Naive thymus-derived CD8-positive, alpha-beta T cell (primary cell): ENCODE measurements at places on chromosomes 4 and X. TPM values are rescaled to one million over a fixed set of nuclear protein-coding genes. Genes with fewer than 3 reads are reported as not detected.

- H3K4me1 ChIP-seq: peaks cover 31% of the 10 kb centered on the region
- no peak overlapping the region for H3K4me3 ChIP-seq
- no peaks in the 10 kb centered on the region for H3K27me3 ChIP-seq
- DNase-seq: no peak
- H3K27ac ChIP-seq: no peak overlapping the region
Measured at GRCh38 chrX:65871671-65872311, 168.1 kb downstream of the VSIG4 start.

DNA sequence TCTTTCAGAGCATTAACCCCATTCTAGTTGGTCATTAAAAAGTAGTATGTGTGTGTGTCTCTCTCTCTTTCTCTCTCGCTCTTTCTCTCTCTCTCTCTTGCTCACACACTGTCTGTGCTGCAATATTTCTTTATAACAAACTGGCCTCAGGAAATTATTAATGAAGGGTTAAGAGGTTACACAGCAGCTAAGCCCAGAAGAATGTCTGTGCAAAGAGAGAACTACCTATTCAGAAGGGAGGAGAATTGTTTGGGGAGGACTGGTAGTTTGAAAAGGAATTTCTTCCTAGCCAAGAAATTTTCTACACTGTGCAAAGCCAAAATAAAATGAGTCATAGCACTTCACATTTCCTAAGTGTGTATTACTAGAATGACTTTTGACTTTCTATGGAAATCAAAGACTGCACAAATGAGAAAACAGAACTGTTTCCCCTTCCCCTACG, 22.2 kb downstream of the PDGFC start:
- H3K4me1 ChIP-seq: peaks cover 3% of the 10 kb centered on the region
- H3K27ac ChIP-seq: no peak overlapping the region
- no peaks in the 10 kb centered on the region for H3K27me3 ChIP-seq
- no peak for DNase-seq
- H3K4me3 ChIP-seq: no peak overlapping the region

GRCh38 chr4:19187691-19188090, 1064.0 kb upstream of the SLIT2 start:
- H3K4me1 ChIP-seq: no peaks in the 10 kb centered on the region
- H3K4me3 ChIP-seq: no peak overlapping the region
- no peaks in the 10 kb centered on the region for H3K27me3 ChIP-seq
- DNase-seq: no peak
- H3K27ac ChIP-seq: no peak overlapping the region
- no peaks in the 10 kb centered on the region for H3K36me3 ChIP-seq

- no peak for DNase-seq
- H3K36me3 ChIP-seq: peaks cover 3% of the 10 kb centered on the region
- peaks cover 47% of the 10 kb centered on the region for H3K4me1 ChIP-seq
Measured at GRCh38 chr4:11469650-11470437, 41.1 kb upstream of the HS3ST1 start.

- H3K27me3 ChIP-seq: no peaks in the 10 kb centered on the region
- no peak for DNase-seq
- no peaks in the 10 kb centered on the region for H3K36me3 ChIP-seq
- no peak overlapping the region for H3K27ac ChIP-seq
Measured at GRCh38 chr4:14608630-14609029, 393.7 kb upstream of the CPEB2 start.

GRCh38 chr4:142155347-142155746, 519.0 kb downstream of the IL15 start:
- no peak for DNase-seq
- no peak overlapping the region for H3K4me3 ChIP-seq
- H3K27ac ChIP-seq: no peak overlapping the region

DNA sequence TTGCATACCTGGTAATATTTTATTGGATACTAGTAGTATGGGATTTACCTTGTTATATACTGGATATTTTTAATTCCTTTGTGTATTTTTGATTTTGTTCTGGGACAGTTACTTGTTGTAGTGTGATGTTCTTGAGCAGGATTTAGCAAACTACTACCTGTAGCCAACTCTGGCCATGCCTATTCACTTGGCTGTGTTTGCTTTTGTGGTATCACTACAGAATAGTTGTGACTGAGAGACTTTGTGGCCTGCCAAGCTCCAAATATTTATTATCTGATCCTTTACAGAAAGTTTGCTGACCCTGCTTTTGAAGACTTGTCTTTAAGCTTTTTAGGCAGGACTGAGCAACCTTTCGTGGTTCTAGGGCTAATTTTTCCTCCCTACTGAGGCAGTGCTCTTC, 17.8 kb downstream of the ZCCHC4 start:
- no peaks in the 10 kb centered on the region for H3K27me3 ChIP-seq
- no peak for DNase-seq
- peaks cover 18% of the 10 kb centered on the region for H3K4me1 ChIP-seq
- H3K4me3 ChIP-seq: no peak overlapping the region

- no peaks in the 10 kb centered on the region for H3K4me1 ChIP-seq
- H3K27me3 ChIP-seq: no peaks in the 10 kb centered on the region
- no peak overlapping the region for H3K27ac ChIP-seq
- DNase-seq: no peak
Measured at GRCh38 chr4:51942108-51942832, 77.9 kb downstream of the LRRC66 start.

- no peak for DNase-seq
- H3K4me1 ChIP-seq: no peaks in the 10 kb centered on the region
- H3K27me3 ChIP-seq: no peaks in the 10 kb centered on the region
- no peaks in the 10 kb centered on the region for H3K36me3 ChIP-seq
- H3K27ac ChIP-seq: no peak overlapping the region
- H3K4me3 ChIP-seq: no peak overlapping the region
Measured at GRCh38 chr4:127414951-127415606, 217.7 kb upstream of the INTU start.

- H3K4me3 ChIP-seq: no peak overlapping the region
- H3K27ac ChIP-seq: no peak overlapping the region
- no peaks in the 10 kb centered on the region for H3K4me1 ChIP-seq
- DNase-seq: no peak
- no peaks in the 10 kb centered on the region for H3K36me3 ChIP-seq
Measured at GRCh38 chr4:26503427-26503826, 13.1 kb upstream of the CCKAR start.

GRCh38 chr4:2450394-2451035, 18.4 kb upstream of the RNF4 start:
- H3K27ac ChIP-seq: no peak overlapping the region
- H3K36me3 ChIP-seq: no peaks in the 10 kb centered on the region
- H3K4me1 ChIP-seq: no peaks in the 10 kb centered on the region
- H3K4me3 ChIP-seq: no peak overlapping the region
- DNase-seq: no peak
- H3K27me3 ChIP-seq: no peaks in the 10 kb centered on the region

GRCh38 chr4:28211676-28212470, 1351.2 kb downstream of the STIM2 start:
- no peak for DNase-seq
- H3K4me1 ChIP-seq: no peaks in the 10 kb centered on the region
- no peak overlapping the region for H3K27ac ChIP-seq
- H3K4me3 ChIP-seq: no peak overlapping the region
- no peaks in the 10 kb centered on the region for H3K36me3 ChIP-seq

DNA sequence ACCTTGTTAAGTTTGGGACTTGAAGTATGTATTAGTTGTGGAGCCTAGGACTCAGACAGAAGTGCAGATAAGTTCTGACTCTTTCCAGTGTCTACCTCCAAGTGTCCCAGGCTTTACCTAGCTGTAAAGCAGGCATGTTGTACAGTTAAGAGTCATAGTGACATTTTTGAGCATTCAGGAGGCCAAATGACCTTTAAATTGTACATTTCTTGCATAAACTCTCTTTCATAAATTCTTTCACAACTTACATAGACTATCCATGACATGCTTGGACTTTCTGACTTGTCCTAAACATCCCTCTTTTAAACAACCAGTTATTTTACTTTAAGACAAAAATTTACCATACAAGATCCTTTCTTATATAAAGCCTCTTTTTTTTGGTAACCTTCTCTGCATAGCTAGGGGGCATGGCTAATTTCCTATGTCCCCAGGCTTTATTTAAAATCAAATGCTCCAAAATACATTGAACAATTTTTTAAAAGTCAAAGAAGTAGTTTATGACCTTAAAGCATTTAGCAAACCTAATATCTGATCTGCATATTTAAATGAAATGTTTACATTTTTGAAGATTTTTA, 40.1 kb upstream of the UGT8 start:
- H3K4me3 ChIP-seq: no peak overlapping the region
- peaks cover 2% of the 10 kb centered on the region for H3K27me3 ChIP-seq
- no peaks in the 10 kb centered on the region for H3K4me1 ChIP-seq
- no peak for DNase-seq
- no peaks in the 10 kb centered on the region for H3K36me3 ChIP-seq

GRCh38 chrX:110208092-110208491, 109.8 kb downstream of the AMMECR1 start:
- no peaks in the 10 kb centered on the region for H3K27me3 ChIP-seq
- H3K27ac ChIP-seq: no peak overlapping the region
- H3K36me3 ChIP-seq: peaks cover 3% of the 10 kb centered on the region
- H3K4me3 ChIP-seq: no peak overlapping the region

F11 gene
- total RNA-seq: not detected

PCSK1N gene
- total RNA-seq: 4.9 TPM

MAGEB10 gene
- total RNA-seq: not detected

RAI2 gene
- total RNA-seq: 2.9 TPM

TMPRSS11F gene
- not detected for total RNA-seq

ZXDA gene
- 14.6 TPM for total RNA-seq

IL3RA gene
- 0.36 TPM for total RNA-seq

SCRG1 gene
- total RNA-seq: not detected

ADRA2C gene
- not detected for total RNA-seq

VCX gene
- total RNA-seq: not detected
